Astrocyte (in vitro differentiated cells and primary cell): ENCODE measurements at places on chromosomes 3 and 15. TPM values are rescaled to one million over a fixed set of nuclear protein-coding genes. Genes with fewer than 3 reads are reported as not detected.

PPIB gene
- 804 and 921 TPM in 2 replicates for total RNA-seq

- H3K4me3 ChIP-seq = no peak overlapping the region
- DNase-seq = no peak
- H3K27ac ChIP-seq = no peak overlapping the region
- H3K4me1 ChIP-seq = no peaks in the 10 kb centered on the region
- no peaks in the 10 kb centered on the region for H3K27me3 ChIP-seq
- H3K36me3 ChIP-seq = no peaks in the 10 kb centered on the region
These were observed 32.5 kb upstream of the CD47 start for GRCh38 chr3:108123326-108123725.

DNA sequence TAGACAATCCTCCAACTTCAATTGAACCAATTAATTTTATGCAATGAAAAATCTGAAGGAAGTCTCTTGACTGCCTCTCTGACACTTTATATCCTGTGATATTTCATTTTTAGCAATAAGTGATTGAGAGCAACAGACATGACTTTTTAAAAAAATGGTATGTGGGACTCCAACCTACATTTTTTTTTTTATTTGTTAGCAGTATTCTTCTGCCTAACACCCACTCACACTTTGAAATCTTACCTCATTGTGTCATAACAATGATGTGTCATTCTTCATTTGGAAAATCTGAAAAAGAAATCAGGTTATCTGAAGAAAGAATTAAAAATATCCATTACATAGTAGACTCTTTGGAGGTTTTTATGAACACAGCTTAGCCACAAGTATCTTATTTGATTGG, 541.3 kb upstream of the KCNMB2 start:
- DNase-seq = peak; percentile 62
- no peak overlapping the region for H3K4me3 ChIP-seq
- H3K4me1 ChIP-seq = no peaks in the 10 kb centered on the region
- H3K36me3 ChIP-seq = no peaks in the 10 kb centered on the region
- H3K27ac ChIP-seq = no peak overlapping the region

- no peaks in the 10 kb centered on the region for H3K36me3 ChIP-seq
- no peaks in the 10 kb centered on the region for H3K27me3 ChIP-seq
- H3K4me1 ChIP-seq = no peaks in the 10 kb centered on the region
- H3K27ac ChIP-seq = no peak overlapping the region
These were observed 255.7 kb downstream of the CNTN6 start for GRCh38 chr3:1348547-1348946.

DNA sequence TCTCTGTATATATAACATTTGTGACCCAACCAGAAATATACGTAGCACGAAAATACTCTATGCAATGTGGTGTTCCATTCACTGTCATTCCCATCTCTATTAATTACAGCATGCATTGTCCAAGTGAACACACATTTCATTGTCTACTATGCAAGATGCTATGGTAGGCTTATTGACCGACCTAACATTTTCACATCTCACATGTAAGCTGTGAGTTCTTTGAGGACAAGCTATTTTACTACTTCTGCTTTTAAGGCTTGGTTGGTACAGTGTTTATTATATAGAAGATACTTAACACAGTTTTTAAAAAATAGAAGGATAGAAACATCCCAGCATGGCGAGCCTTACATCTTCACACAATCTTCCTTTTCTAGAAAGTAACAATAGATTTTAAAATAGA, 164.4 kb downstream of the KLHL25 start:
- no peak overlapping the region for H3K27ac ChIP-seq
- H3K27me3 ChIP-seq = no peaks in the 10 kb centered on the region
- peaks cover 2% of the 10 kb centered on the region for H3K36me3 ChIP-seq
- peaks cover 7% of the 10 kb centered on the region for H3K4me1 ChIP-seq
- H3K4me3 ChIP-seq = no peak overlapping the region
- no peak for DNase-seq

WDR49 gene
- total RNA-seq = 0.43 and 0.84 TPM in 2 replicates

DNA sequence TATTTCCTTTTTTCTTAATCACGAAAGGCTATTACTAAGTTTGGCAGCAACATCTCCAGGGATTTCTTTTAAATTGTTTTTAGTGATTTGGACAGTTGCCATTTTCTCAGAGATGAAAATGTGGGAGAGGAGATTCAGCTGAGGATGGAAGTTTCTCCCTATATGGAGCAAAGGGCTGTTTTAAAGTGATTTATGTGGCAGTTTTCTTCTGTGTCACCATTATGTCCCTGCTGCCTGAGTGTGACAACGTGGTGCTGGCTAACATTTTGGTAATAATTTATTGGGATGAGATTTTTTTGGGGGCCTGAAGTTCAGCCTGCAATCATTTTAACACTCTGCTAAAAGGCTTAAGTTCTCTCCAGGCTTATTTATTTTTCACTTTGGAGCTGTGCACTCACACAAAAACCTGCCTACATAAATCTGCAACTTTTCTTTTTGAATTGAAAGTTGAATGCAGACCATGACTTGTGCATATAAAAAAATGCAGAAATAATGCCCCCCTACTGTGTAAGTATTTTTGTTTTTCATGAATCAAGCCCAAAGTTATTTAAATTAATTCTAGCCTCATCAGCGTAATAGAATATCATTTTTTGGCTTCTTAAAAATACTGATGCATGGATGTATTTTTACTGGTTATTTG, 210.9 kb downstream of the ZIC1 start:
- no peak for DNase-seq
- peaks cover 7% of the 10 kb centered on the region for H3K4me1 ChIP-seq
- H3K4me3 ChIP-seq = peak overlapping the region; percentile 40
- no peaks in the 10 kb centered on the region for H3K36me3 ChIP-seq
- peak overlapping the region; percentile 48 for H3K27ac ChIP-seq

DNA sequence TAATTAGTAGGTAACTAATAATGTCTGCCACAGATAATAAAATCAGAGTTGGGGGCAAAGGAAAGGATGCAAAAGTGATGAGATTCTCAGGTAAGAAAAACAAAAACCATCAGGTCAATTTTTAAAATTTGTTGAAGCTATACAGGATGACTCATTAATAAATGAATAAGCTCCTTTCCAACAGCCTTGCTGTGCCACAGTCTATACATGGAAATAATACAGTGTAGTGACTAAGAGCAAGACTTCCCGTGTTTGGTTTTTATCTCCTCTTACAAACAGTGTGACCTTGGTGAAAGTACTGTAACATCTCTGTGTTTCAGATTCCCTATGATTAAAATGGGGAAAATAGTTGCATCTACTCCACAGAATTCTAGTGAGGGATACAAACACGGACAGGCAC, 331.6 kb downstream of the PYDC2 start:
- peak; percentile 8 for DNase-seq
- no peaks in the 10 kb centered on the region for H3K36me3 ChIP-seq
- no peaks in the 10 kb centered on the region for H3K27me3 ChIP-seq
- H3K4me3 ChIP-seq = no peak overlapping the region
- H3K4me1 ChIP-seq = no peaks in the 10 kb centered on the region

SAMMSON gene
- total RNA-seq = not detected in 2 replicates

- no peak overlapping the region for H3K4me3 ChIP-seq
- H3K27me3 ChIP-seq = no peaks in the 10 kb centered on the region
- DNase-seq = no peak
- no peaks in the 10 kb centered on the region for H3K4me1 ChIP-seq
These were observed 101.9 kb upstream of the RORA start for GRCh38 chr15:61331019-61331418.

CLDN18 gene
- not detected in 2 replicates for total RNA-seq

MAP6D1 gene
- 4.6 and 4.8 TPM in 2 replicates for total RNA-seq

RNF123 gene
- total RNA-seq = 40.9 and 49.8 TPM in 2 replicates

DNA sequence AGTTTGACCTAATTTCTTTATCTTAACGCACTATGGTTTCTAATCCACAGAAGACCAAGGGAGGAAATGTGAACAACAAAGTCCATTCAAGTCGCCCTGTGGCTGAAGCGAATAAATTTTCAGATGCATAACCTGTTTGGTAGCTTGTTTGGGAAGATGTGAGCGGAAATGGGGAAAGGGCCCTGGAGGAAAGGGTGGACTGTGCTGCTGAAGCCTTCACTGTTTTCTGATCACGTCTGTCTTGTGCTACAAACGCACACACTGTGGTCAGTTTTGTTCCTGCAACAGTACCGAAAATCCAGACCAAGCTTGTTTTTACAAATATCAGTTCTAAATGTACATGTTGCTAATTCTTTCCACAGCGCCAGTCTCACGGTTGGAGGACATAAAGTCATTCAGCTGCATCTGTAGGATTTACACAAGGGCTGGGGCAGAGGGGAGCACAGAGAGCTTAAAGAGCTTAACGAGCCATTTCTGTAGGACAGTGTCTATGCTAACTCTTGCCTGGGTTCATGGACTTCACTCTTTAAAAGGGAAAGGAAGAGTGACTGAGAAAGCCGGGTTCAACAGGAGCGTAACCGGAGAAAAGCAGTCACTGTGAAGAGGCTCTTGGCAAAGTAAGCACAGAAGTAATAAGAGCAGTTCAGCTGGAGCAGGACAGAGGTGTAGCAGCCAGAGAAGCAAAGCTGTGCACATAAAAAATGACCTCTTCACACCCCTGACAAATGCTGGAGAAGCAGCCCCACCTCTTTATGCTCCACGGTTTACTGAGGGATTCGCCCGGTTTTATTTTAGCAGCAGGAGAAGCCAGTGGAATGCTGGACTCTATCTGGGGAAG, 66.6 kb downstream of the USF3 start:
- H3K4me3 ChIP-seq = no peak overlapping the region
- H3K27me3 ChIP-seq = no peaks in the 10 kb centered on the region
- no peak for DNase-seq
- H3K4me1 ChIP-seq = peaks cover 3% of the 10 kb centered on the region
- H3K36me3 ChIP-seq = no peaks in the 10 kb centered on the region

ALDH1A2 gene
- total RNA-seq = 0.98 and 1.7 TPM in 2 replicates

DNA sequence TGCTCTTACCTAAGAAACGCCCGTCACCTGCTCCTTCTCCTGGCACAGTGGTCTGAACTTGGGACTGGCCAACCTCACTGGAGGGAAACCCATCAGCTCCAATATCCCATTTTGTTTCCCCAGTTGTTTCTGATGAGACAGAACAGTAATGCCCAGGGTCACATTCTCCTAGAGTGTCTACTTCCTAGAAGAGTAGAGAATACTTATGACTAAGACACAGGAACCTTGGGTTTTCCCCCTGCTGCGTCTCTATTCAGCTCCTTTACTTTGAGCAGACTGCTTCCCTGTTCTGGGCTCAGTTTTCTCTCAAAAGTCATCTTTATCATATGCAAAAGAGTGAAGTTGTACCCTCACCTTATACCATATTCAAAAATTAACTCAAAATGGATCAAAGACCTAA, 79.4 kb downstream of the POLR2M start:
- H3K4me1 ChIP-seq = no peaks in the 10 kb centered on the region
- no peak overlapping the region for H3K27ac ChIP-seq
- H3K4me3 ChIP-seq = no peak overlapping the region

GRCh38 chr3:125266971-125267370, 54.4 kb upstream of the SLC12A8 start:
- H3K27ac ChIP-seq = no peak overlapping the region
- H3K4me3 ChIP-seq = no peak overlapping the region
- no peaks in the 10 kb centered on the region for H3K4me1 ChIP-seq
- H3K27me3 ChIP-seq = no peaks in the 10 kb centered on the region
- DNase-seq = no peak

DNA sequence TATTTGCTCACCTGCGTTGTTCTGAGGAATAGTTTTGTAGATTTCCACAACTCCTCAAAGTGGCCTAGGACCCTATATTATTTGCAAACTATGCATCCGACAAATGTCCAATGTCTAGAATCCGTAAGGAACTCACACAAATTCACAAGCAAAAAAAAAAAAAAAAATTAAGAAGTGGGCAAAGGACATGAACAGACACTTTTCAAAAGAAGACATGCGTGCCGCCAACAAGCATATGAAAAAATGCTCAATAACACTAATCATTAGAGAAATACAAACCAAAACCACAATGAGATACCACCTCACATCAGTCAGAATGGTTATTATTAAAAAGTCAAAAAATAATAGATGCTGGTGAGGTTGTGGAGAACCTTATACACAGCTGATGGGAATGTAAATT, 398.5 kb upstream of the PROK2 start:
- no peak overlapping the region for H3K4me3 ChIP-seq
- DNase-seq = no peak
- H3K4me1 ChIP-seq = peaks cover 18% of the 10 kb centered on the region
- peaks cover 14% of the 10 kb centered on the region for H3K27me3 ChIP-seq
- H3K36me3 ChIP-seq = no peaks in the 10 kb centered on the region

GRCh38 chr15:61056386-61056785, 172.7 kb downstream of the RORA start:
- peaks cover 2% of the 10 kb centered on the region for H3K27me3 ChIP-seq
- no peak overlapping the region for H3K27ac ChIP-seq
- H3K4me3 ChIP-seq = no peak overlapping the region

FBXL2 gene
- 23.3 and 25.6 TPM in 2 replicates for total RNA-seq

DNA sequence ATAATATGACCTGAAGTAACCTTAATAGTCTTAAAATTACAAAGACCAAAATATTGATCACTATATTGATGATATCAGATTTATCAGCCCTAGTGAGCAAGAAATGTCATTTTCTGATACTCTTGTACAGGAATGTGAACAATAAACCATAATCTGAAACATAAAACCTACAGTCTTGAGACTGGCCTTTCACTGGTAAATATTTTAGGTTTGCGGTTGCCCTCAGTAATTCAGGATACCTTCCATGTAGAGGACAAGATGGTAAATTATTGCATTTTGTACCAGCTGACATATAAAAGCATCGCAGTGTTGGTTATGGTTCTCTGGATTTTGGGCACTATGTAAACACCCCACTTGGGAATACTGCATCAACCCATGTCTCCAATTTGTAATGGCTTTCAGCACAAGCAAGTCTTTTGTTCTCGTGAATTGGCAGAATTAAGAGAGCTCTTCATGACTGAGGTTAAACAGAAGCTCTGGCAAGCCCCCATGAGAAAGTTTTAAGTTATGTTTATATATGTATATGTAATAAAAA, 128.5 kb downstream of the LMLN start:
- DNase-seq = no peak
- H3K27ac ChIP-seq = no peak overlapping the region
- H3K27me3 ChIP-seq = peaks cover 51% of the 10 kb centered on the region
- H3K4me1 ChIP-seq = no peaks in the 10 kb centered on the region
- no peaks in the 10 kb centered on the region for H3K36me3 ChIP-seq
- H3K4me3 ChIP-seq = no peak overlapping the region

GRCh38 chr3:186700267-186700666, 16.9 kb upstream of the KNG1 start:
- H3K36me3 ChIP-seq = no peaks in the 10 kb centered on the region
- peaks cover 8% of the 10 kb centered on the region for H3K27me3 ChIP-seq
- no peak for DNase-seq

DNA sequence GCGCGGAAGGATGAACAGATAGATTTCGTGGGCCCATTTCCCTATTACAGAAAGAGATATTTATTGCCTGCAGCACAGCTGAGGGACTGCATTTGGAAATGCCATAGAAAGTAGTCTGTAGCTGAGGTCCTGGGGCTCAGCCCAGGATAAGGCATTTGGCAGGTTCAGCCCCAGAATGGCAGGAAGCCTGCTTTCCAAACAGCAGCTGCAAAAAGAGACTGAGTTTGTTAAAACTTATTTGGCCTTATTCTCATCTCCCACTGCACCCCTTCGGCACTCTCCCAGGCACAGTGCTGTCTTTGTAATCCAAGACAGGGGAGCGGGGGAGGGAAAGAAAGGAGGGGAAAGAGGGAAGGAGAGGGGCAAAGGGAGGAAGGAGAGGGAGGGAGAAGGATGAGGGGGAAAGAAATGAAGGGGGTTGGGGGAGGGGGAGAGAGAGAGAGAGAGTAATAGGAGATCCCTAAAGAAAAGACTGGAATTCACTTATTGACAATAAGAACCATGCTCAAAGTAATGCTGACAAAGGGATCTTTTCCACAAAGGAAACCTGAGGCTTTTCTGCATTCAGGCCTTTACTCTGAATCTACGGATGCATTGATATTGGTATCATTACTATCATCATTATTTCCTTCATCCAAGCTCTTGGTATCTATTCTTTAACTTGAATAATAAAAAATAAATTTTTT, 94.0 kb upstream of the LRRN1 start:
- no peaks in the 10 kb centered on the region for H3K27me3 ChIP-seq
- no peak overlapping the region for H3K4me3 ChIP-seq
- no peaks in the 10 kb centered on the region for H3K36me3 ChIP-seq
